ENCODE measurements at places on chromosomes 6 and 20. TPM values are rescaled to one million over a fixed set of nuclear protein-coding genes. Genes with fewer than 3 reads are reported as not detected.

PBOV1 gene
- not detected for total RNA-seq

NFS1 gene
- 42.0 TPM for total RNA-seq

FAM184A gene
- total RNA-seq, result 0.56 TPM

PAK5 gene
- not detected for total RNA-seq

CRISP3 gene
- total RNA-seq, result not detected

CNR1 gene
- total RNA-seq, result 0.82 TPM

FOXQ1 gene
- 0.82 TPM for total RNA-seq

TDRD6 gene
- 0.08 TPM for total RNA-seq

TFAP2B gene
- not detected for total RNA-seq

TSBP1 gene
- not detected for total RNA-seq

CPNE5 gene
- total RNA-seq, result 4.6 TPM

OXT gene
- not detected for total RNA-seq
